ENCODE measurements at places on chromosomes 4 and X. TPM values are rescaled to one million over a fixed set of nuclear protein-coding genes. Genes with fewer than 3 reads are reported as not detected.

DNA sequence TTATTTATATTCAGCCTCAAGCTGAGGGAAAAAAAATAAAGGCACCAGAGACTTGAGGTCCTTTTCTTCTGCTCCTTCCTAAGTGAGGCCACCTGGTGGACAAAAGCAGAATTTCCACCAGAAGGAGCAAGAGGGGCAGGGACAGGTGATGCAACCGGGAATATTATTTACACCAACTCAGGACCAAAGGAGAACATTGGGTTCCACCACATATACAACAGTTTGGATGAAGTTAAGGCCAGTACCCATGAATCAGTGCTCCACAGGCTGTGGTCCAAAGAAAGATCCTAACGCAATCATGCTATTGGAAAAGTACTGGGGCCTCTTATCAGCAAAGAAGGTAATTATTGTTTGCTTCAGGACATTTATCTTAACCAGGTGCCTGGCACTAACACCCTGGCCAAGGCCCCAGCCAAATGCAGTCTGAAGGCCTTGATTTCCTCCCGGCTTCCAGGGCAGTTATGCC is 57.4 kb downstream of the TSC22D3 start:
- no peak for DNase-seq

DNA sequence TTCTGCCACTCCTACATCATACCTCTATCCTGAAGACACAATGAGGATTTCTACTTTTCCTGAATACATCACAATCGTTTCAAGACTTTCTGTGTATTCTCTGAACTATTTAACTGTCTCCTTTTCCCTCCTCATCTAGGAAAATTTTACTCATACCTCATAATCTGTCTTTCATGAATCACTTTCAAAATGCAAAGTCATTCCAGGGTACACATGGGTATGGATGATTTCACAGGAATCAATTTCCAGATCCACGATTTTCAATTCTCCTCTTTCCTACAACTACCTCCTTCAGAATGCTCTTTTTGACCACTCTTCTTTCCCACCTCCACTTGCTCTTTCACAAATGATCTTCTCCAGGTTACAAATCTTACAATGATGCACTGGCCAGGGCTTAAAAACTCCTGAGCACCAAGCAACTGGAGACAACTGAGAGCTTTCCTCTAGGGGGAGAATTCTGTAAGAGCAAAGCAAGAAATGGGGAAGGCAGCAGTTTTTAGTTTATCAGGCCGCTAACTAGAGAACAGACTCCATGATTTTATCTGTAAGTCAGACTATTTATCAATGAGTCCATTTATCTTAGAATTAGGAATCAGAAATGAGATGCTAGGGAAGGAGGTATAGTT is 116.4 kb downstream of the PPP3CA start:
- DNase-seq, result no peak

DNA sequence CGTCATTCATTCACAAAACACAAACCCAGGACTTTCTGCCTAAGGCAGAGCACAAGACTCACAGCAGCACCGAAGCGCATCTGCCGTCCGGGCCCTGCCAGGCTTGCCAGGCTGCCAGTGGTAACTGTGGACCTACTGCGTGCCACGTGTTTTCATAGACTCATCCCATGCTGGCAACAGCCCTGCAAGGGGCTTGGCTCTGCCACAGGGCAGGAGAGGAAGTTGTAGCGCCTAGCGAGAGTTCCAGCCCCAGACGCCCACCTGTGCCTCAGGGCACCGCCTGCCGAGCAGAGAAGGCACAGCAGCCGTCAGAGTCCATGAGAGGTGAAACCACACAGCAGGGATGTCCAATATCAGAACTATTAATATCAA is 18.9 kb upstream of the MRFAP1 start:
- no peak for DNase-seq

DNA sequence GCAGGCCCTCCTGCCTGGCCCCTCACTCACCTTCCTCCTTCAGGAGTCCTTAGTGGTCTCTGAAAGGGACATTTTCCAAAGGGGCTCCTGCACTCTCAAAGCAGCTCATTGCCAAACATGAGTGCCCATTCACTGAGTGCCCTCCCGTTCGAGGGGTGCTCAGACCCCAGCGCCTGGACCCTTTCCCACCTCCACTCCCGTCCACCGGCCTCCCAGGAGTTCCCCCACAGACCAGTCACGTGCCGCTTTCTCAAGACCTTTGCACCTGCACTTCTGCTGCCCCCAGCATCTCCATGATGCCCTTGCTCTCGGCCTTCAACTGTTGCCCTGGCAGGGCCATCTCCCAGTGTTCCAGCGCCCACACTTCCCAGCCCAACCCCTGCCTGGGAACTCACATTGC is 89.5 kb downstream of the ADRA2C start:
- no peak for DNase-seq

DNA sequence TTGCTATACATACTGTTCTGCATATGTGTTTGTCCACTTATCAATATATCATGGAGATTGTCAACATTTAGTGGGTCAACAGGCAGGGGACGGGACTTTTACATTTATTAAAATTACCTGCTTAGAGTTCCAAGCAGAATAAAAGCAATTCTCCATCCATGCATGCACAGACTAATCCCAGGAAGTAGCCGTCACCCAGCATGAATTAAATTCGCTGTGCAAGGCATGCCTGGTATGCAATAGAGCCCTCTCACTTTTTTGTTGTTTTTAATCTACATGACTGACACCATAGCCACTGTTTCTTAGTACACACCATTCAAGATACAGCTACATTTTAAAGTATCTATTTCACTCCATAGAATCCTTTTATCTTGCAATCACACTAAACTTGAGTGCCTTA is 108.9 kb downstream of the USP46 start:
- no peak for DNase-seq

IL15 gene
- 3.5 TPM for total RNA-seq
